SW 1271 (cell line): ENCODE measurements at places on chromosomes 1 and 21.

- no peak for DNase-seq
Observed at GRCh38 chr1:106748606-106749005, 307.9 kb upstream of the PRMT6 start.

- DNase-seq = no peak
Observed at GRCh38 chr21:39553331-39553730, 59.4 kb upstream of the B3GALT5 start.

GRCh38 chr1:154760469-154760933 is 109.6 kb downstream of the KCNN3 start:
- DNase-seq = no peak

DNA sequence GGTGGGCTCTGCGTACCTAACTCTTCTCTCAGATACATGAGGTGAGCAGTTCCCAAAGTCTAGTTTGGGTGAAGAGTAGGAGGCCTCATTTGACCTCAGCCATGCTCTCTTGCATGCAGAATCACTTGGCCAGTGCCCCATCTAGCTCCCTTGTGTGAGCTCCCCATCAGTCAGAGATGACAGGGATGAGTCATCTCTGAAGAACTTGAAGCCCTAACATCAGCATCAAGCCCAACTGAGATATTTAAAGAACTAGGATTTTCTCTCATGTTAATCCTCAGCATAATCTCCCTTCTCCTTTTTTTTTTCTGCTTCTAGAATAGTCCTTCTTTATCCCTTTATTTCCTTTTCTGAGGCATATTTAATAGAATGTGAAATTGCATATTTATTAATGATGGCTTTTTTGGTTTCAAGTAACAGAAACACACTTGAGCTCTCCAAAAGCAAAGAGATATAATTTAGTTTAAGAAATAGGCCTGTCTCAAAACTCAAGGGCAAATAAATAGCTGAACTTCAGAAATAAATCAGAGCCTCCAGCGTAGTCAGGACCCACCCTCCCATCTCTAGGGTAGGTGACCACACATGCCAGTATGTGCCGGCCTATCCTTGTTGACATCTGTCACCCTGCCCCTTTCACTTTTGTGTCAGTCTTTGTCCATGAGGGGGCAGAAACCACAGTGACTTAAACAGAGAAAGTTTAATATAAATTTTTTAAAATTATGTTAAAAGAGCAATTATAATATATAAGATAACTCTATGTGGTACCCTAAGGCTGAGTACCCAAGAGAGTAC is 112.3 kb downstream of the TSEN15 start:
- no peak for DNase-seq

GRCh38 chr1:84330125-84330984 is 28.8 kb downstream of the SAMD13 start:
- no peak for DNase-seq

DNA sequence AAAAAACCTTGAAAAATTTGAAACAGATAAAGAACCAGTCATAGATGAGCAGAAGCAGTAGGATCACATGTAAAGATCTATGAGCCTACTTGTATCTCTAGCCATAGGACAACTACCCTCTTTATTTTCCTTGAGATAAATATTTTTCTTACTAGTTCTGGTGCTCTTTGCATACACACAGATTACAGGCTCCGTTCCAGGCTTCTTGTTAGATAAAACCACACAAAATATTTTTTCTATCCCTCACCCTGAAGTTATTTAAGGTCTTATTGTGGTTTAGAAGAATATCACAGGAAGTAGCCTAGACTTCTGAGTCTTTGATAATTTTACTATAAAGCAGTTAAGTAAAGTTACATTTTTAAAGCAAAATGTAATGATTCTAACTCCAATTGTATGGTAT is 512.2 kb downstream of the NEGR1 start:
- DNase-seq = no peak

DNA sequence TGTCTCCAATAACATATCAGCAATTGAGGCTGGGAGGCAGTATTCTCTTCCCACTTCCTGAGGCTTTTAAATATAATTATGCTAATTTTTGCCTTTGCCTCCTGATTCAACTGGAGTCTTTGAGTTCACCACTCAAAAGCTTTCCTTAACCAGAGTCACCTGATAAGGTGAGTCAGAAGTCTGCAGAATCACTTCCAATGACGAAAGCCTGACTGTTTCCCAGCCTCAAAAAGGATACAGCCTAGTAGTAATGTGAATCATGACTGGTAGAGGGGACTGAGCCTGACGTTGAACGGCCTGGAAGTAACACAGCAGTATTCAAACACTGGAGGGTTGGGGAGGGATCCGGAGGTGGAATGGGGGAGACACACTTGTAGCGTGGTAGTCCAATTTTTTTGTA is 10.4 kb upstream of the MRPL9 start:
- no peak for DNase-seq

GRCh38 chr1:41980827-41981653 is 62.3 kb upstream of the HIVEP3 start:
- no peak for DNase-seq

DNA sequence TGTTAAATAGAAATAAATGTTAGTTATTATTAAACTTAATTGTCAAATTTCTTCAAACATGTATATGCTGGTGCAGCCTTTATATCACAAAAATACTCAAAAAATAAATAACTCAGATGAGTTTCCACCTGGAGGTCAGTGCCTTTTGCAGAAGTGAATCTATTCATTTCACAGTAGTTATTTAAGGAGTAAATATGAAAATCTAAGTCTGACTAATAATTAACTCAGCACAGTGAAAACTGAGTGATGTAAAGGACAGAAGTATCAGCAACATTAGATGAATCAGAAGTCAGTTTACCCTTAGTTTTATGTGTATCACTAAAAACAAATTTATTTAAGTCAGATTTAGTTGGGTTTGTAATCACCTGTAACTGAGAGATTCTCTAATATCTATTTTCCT is 2135.4 kb downstream of the MRPL39 start:
- DNase-seq = no peak

- DNase-seq = no peak
Observed at GRCh38 chr1:55156093-55156492, 59.1 kb downstream of the USP24 start.

GRCh38 chr21:44443291-44443890 is 11.9 kb upstream of the LRRC3 start:
- DNase-seq = no peak

GRCh38 chr1:3219005-3219790 is 150.2 kb downstream of the PRDM16 start:
- no peak for DNase-seq

DNA sequence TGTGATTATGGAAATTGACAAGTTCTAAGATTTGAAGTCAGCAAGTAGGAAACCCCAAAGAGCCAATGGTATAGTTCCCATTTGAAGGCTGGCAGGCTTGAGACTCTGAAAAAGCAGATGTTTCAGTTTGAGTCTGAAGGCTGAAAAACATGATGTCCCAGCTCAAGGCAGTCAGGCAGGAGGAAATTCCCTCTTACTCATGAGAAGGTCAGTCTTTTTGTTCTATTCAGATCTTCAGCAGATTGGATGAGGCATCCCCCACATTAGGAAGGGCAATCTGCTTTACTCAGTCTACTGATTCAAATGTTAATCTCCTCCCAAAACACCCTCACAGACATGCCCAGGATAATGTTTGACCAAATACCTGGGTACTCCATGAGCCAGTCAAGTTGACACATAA is 372.5 kb upstream of the ST6GALNAC5 start:
- DNase-seq = no peak

GRCh38 chr1:216849146-216849545 is 125.9 kb upstream of the ESRRG start:
- DNase-seq = no peak
